ENCODE measurements at places on chromosomes 6 and 20.

- H3K27me3 ChIP-seq: no peaks in the 10 kb centered on the region
- H3K4me3 ChIP-seq: no peak overlapping the region
- peaks cover 3% of the 10 kb centered on the region for H3K36me3 ChIP-seq
- no peak overlapping the region for H3K27ac ChIP-seq
- no peak for DNase-seq
- H3K4me1 ChIP-seq: peaks cover 19% of the 10 kb centered on the region
Observed at GRCh38 chr20:50735813-50736212, 4.4 kb downstream of the PARD6B start.

DNA sequence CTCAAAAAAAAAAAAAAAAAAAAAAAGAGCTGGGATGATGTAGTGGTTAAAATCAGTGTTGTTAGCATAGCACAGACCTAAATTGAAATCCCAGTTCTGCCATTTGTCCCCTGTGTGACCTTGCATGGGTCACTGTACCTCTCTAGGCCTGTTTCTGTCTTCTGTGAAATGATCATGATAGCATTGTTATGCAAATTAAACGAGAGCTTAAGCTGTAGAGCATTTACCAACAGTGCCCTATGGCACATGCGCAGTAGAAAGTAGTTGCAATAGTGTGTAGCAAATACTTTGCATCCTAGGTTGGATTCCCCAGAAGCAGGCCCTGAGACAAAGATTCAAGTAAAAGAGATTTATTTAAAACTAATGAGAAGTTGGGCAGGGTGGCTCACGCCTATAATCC lies 7.3 kb downstream of the PSORS1C2 start:
- H3K4me1 ChIP-seq: no peaks in the 10 kb centered on the region
- DNase-seq: no peak
- peaks cover 10% of the 10 kb centered on the region for H3K27me3 ChIP-seq
- H3K27ac ChIP-seq: no peak overlapping the region
- no peaks in the 10 kb centered on the region for H3K36me3 ChIP-seq
- H3K4me3 ChIP-seq: no peak overlapping the region

DNA sequence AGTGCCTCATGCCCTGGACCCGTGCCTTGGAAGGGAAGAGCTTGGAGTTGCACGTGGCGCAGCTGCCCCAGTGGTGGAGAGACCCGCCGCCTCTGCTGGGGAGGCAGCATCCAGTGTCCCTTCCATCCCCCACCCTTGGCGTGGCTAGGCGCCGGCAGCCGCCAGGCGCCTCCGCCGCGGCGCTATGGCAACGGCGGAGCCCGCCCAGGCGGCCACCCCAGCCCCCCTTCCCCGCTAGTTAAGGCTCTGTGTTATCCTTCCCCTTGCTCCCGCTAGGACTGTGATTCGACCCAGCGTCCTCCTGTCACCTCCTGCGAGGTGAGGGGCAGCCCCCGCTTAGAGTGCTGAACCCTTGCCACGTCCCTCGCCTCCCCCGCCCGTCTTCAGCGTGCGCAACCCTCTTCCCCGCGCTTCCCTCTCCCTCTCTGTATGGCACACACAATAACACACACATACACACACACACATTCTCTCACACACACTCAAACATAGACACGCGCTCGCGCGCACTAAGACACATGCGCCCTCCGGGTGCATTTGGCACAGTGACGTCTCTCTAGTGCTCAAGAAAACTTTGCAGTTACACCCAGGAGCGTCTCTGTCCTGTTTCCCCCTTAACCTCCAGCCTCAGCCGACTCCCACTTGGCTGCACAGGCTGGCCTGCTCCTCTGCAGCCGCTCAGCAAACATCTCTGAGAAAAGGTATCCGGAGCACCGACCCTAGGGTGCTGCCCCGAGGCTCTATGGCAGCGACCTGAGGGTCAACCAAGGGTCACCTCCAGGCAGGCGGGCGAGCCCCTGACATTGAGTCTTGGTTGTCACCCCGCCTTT lies 8.5 kb downstream of the GRIK2 start:
- peaks cover 4% of the 10 kb centered on the region for H3K4me1 ChIP-seq
- H3K4me3 ChIP-seq: no peak overlapping the region
- DNase-seq: no peak
- H3K27me3 ChIP-seq: peaks cover 54% of the 10 kb centered on the region

GRCh38 chr20:3311623-3312022 lies 72.6 kb upstream of the SLC4A11 start:
- no peak for DNase-seq
- H3K4me1 ChIP-seq: no peaks in the 10 kb centered on the region
- no peaks in the 10 kb centered on the region for H3K36me3 ChIP-seq
- H3K27me3 ChIP-seq: no peaks in the 10 kb centered on the region
- H3K27ac ChIP-seq: no peak overlapping the region
- H3K4me3 ChIP-seq: no peak overlapping the region

DNA sequence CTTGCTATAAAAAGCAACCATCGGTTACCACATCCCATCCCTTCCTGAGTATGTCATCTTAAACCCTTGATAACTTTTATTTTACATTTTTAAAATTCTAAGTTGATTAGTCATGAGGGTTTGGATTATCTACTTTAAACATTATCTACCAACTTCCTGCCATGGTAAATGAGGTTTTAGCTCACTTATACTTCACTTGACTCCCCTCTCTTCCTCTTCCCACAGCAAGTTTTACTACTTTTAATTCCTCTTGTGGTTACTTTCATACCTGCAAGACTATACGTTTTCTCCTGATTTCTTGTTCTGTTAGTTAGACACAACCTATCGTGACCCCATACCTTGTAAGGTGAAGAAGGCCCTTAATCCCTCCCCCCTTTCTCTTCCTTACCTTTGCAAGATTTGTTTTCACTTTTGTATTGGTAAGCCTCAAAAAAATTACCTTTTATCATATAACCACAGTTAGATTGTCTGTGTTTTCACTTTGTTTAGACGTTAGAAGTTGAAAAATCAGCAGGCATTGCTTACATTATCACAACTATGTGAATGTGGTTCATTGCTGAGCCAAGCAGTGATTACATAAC lies 60.1 kb upstream of the OGFRL1 start:
- H3K27ac ChIP-seq: peak overlapping the region; percentile 17
- no peaks in the 10 kb centered on the region for H3K36me3 ChIP-seq
- no peak for DNase-seq
- peaks cover 21% of the 10 kb centered on the region for H3K4me1 ChIP-seq
- peaks cover 4% of the 10 kb centered on the region for H3K27me3 ChIP-seq

DNA sequence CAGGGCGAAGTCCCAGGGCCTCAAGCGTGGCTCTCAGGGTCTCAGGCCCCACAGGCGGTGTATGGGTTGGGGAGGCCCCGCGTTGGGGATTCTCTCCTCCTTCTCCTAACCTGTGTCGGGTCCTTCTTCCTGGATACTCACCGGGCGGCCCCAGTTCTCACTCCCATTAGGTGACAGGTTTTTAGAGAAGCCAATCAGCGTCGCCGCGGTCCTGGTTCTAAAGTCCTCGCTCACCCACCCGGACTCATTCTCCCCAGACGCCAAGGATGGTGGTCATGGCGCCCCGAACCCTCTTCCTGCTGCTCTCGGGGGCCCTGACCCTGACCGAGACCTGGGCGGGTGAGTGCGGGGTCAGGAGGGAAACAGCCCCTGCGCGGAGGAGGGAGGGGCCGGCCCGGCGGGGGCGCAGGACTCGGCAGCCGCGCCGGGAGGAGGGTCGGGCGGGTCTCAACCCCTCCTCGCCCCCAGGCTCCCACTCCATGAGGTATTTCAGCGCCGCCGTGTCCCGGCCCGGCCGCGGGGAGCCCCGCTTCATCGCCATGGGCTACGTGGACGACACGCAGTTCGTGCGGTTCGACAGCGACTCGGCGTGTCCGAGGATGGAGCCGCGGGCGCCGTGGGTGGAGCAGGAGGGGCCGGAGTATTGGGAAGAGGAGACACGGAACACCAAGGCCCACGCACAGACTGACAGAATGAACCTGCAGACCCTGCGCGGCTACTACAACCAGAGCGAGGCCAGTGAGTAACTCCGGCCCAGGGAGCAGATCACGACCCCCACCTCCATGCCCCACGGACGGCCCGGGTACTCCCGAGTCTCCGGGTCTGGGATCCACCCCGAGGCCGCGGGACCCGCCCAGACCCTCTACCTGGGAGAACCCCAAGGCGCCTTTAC lies at the start of gene HLA-G:
Gene HLA-G (plus strand): TSS at position 247 of the 892 bp plus-strand sequence. CDS start 20 bp downstream, at position 267.
- DNase-seq: no peak
- peaks cover 6% of the 10 kb centered on the region for H3K4me1 ChIP-seq
- H3K36me3 ChIP-seq: no peaks in the 10 kb centered on the region
- H3K4me3 ChIP-seq: peak within 1 kb of the TSS; percentile 26
- H3K27ac ChIP-seq: no peak within 1 kb of the TSS

DNA sequence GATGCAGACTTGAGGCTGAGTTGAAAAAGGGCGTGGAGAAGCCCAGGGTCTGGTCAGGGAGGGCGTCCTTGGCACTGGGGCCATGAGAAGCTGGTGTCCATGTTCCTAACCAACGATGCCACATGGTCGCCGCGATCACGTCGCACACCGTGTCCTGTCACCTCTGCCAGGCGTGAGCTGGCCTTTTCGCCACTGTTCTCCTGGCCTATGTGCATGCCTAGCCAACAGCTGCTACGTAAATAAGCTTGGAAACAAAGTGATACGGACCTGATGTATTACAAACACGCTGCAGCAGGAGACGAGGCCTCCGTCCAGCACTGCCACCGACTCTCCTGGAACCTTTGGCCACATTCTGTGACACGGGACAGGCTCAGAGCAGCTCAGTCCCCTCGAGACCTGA lies 22.0 kb upstream of the KIF25 start:
- no peaks in the 10 kb centered on the region for H3K36me3 ChIP-seq
- H3K4me3 ChIP-seq: no peak overlapping the region
- DNase-seq: no peak
- no peak overlapping the region for H3K27ac ChIP-seq

DNA sequence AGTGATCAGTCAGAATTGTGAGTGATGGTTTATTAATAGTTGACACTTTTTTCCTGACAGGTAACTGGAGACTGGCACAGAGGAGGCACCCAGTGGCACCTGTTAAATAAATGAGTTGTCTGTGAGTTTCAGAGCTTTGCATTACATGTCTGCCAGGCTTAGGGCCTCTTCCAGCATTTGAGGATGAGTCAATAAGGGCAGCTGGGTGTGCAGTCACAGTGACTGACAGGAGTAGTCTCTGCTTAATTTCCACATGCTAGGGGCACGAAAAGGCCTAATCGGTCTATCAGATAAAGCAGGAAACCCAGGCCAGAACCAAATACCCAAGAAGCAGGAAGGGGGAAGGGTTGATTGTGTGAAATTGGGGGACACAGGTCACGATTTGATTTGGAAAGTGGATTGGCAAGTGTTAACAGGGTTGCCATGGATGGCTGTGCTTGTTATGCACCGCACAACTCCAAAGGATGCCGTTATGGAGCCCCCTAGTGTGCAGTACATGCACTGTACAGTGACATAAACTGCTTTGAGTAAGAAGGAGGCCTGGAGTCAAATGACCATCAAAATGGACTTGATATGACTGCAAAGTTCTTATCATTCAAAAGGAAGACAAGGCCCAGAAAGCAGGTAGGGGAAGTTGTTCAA lies 111.9 kb upstream of the GGTLC1 start:
- H3K36me3 ChIP-seq: no peaks in the 10 kb centered on the region
- DNase-seq: peak; percentile 79
- no peak overlapping the region for H3K4me3 ChIP-seq
- H3K27ac ChIP-seq: peak overlapping the region; percentile 14
- H3K4me1 ChIP-seq: peaks cover 22% of the 10 kb centered on the region
- peaks cover 10% of the 10 kb centered on the region for H3K27me3 ChIP-seq

DNA sequence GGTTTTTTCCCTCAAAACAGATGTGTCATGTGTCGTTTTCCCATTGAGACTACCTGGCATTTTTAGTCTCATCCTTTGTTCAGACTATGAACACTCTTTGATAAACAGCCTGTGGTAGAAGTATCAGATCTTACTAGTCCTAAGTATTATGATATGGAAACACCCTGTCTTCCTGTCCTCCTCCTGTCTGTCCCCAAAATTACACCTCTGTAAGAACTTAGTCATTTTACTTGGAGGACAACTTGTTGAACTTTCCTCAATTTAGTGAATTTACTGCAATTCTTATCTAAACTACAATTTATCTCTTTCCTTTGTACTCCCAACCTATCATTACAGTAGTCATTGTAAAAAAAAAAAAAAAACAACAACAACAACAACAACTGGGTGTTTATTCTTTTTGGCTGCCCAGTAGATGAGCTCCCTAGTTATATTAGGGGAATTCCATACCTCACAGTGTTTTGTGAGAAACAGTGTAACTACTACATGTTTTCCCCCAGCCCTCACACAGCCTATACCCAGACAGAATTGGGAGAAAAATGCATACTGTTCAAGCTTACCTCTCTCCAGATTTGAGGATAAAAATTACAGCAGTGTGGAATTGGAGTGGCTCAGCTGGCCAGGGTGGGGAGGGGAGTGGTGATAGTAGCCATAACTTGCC lies 18.5 kb upstream of the ERVFRD-1 start:
- H3K4me1 ChIP-seq: no peaks in the 10 kb centered on the region
- DNase-seq: no peak
- no peak overlapping the region for H3K27ac ChIP-seq
- peaks cover 16% of the 10 kb centered on the region for H3K36me3 ChIP-seq
